Stimulated activated CD4-positive, alpha-beta T cell treated with anti-CD3 and anti-CD28 coated beads, TNF-alpha, amount 100 ng/mL, for 4 hours (primary cell): ENCODE measurements at places on chromosomes 1 and 21.

GRCh38 chr21:32367158-32367557 lies 25.7 kb downstream of the URB1 start:
- no peak for DNase-seq

GRCh38 chr1:154999571-155000410 lies 2.8 kb upstream of the ZBTB7B start:
- no peak for DNase-seq

- DNase-seq = no peak
Measured at GRCh38 chr1:117832453-117832852, 97.0 kb downstream of the GDAP2 start.

GRCh38 chr1:936348-937264 lies 12.9 kb downstream of the SAMD11 start:
- DNase-seq = no peak

- DNase-seq = no peak
Measured at GRCh38 chr1:208235356-208235981, 8.7 kb downstream of the PLXNA2 start.

GRCh38 chr21:42648606-42649005 lies 4.8 kb upstream of the PDE9A start:
- no peak for DNase-seq

DNA sequence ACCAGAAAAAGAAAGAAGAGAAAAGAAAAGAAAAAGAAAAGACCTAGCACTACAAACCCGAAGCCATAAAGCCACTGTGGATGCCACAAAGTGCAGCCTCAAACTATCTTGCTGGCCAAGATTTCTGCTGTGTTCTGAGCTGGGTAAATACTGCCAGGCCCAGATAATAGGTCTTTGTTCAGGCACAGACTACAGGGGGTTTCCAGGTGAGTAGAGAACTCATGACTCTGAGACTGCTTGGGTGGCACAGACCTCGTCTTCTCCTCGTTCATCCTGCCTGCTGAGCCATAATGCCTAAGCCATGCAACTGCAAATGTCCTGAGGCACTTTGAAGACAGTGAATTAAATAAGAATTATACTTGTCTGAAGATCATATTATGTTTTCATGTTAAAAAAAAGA lies 651.8 kb downstream of the LMO4 start:
- no peak for DNase-seq

DNA sequence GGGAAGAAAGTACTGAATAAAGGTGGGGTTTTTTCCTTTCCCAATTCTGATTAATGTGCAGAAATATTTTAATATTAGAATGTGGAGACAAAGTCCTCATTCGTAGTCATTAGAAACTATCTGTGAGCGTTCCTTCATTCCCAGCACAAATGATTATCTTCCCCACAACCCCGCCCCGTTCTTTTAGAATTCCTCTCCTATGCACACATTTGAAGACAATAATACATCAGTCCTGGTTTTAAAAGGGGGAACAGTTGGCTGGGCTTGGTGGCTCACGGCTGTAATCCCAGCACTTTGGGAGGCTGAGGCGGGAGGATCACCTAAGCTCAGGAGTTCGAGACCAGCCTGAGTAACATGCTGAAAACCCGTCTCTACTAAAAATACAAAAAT lies 876 bp downstream of the ALDH9A1 start:
- no peak for DNase-seq

DNA sequence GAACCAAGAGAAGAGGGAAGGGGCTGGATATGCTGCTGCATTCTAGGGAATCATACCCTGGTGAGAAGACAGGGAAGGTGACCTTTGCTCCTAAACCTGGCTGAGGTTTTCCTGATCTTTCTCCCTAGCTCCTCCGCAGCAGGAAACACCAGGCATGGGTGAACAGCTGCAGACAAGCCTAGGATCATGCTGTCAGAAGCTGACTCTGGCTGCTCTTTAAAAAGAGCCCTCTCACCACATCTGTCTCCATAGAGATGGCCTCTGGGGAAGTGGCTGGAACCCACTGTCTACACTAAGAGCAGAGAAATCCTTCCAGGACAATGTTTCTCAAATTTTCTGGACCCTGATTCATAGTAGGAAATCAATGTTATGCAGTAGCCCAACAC lies 57.6 kb downstream of the CD34 start:
- no peak for DNase-seq

GRCh38 chr1:226397955-226398636 lies 9.8 kb downstream of the PARP1 start:
- no peak for DNase-seq

DNA sequence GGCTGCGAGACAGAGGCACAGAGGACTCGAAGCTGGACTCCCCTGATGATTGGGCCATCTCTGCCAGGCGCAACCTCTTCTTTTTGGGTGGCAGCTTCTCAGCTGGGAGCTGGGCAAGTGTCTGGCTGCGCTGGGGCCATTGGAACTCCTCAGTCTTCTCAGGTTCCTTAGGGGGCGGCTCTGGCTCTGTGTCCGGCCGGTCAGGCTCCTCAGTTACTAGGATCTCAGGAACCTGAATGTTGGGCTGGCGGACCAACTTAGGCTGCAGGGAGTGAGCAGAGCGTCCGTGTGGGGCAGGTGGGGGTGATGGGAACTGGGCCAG lies 97.5 kb upstream of the EDN2 start:
- no peak for DNase-seq

DNA sequence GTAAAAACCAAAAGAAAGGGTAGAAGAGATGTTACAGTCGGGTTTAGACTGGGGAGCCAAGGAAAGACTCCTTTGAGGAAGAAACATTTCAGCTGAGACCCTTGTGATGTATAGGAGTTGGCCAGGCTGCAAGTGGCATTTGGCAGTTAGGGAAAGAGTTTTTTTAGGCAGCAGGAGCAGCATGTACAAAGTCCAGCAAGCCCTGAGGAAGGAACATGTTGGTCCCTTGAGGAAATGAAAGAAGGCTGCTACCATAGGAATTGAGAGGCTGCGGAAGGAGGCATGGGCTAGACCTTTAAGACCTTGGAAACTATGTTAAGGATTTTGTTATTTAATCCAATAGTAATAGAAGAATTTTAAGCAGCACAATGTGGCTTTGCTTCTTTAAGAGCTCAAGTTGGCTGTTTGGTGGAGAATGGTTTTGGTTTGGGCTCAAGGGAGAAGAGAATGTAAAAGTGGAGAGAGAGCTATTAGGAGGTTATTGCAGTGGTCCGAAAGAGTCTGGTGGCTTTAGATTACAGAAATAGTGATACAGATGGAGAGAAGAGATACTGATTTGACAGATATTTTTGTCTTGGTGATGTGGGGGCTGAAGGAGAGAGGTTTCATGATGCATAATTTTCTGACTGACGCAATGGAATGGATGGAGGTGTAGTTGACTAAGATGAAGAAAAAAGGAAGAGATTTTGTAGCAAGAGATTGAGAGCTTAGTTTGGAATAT lies 26.6 kb downstream of the SMAP2 start:
- DNase-seq = no peak

DNA sequence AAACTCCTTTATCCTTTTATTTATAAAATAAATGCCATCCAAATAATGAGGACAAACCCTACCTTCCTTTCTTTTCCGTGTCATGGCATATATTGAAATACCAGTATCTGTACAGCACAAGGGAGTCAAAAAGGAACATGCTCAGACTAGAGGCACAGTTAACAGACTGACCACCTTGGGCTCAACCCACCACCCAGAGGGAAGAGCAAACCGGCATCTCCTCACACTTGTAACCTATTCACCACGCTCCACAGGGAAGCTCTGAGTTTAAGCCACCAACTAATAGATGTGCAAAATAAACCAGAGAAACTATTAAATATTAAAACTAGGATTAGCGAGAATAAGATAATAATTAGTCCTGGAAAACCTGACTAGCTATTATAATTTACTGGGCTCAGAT lies 112.7 kb downstream of the SIPA1L2 start:
- no peak for DNase-seq

DNA sequence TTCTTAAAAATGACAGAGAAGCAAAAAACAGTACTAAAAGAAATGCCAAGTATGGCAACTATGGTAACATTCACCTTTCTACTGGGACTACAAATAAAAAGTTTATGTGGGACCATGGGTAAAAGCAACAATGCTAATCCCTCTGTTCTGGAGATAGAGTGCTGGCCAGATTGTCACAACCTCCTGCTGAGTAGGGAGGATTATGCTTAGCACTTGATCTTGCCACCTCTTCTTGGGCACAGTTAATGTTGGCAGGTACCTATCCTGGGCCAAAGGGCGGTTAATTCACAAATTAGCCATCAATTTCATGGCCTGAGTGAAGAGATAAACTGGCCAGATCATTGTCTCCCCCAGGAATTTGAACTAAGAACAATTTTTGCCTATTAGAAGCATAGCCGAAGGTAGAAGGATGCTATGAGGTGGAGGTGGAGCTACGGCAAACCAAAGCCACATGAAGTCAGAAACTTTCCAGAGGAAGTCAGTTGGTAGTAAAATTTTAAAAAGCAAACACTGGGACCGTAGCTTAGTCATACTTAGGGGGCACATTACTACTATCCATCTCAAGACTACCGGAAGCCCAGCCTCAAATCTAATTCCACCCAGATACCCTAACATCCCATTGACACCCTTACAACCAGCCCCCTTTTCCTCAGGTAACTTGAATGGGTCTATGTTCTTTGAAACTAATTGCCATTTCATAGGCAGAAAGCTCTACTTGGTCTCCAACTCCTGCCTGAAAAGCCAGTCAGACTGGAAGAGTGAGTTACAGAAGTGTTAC lies 2.7 kb downstream of the SCYL3 start:
- no peak for DNase-seq

GRCh38 chr1:62744611-62745577 lies 39.0 kb upstream of the ATG4C start:
- DNase-seq = no peak

DNA sequence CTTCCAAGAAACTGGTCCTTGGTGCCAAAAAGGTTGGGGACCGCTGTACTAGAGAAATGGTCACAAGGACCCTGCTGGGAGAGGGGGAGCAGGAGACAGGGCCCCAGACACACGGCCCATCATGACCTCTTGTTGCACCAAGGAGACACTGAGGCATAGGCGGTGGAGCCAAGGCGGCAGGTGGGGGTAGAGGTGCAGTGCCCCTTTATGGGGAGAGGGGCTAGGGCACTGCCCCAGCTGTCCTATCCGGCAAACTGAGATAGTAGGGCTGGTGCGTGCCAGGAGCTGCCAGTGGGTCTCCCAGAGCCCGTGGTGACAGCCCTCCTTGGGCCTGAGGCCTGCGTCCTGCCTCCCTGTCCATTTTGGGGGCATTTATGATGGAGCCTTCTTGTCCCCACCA lies 20.3 kb downstream of the TNNT2 start:
- DNase-seq = no peak

- DNase-seq = no peak
Measured at GRCh38 chr1:155645034-155645598, 35.1 kb downstream of the MSTO1 start.

- no peak for DNase-seq
Measured at GRCh38 chr1:1781526-1781903, 3.2 kb upstream of the NADK start.

GRCh38 chr1:186829686-186830587 lies 1.2 kb downstream of the PLA2G4A start:
- DNase-seq = no peak

DNA sequence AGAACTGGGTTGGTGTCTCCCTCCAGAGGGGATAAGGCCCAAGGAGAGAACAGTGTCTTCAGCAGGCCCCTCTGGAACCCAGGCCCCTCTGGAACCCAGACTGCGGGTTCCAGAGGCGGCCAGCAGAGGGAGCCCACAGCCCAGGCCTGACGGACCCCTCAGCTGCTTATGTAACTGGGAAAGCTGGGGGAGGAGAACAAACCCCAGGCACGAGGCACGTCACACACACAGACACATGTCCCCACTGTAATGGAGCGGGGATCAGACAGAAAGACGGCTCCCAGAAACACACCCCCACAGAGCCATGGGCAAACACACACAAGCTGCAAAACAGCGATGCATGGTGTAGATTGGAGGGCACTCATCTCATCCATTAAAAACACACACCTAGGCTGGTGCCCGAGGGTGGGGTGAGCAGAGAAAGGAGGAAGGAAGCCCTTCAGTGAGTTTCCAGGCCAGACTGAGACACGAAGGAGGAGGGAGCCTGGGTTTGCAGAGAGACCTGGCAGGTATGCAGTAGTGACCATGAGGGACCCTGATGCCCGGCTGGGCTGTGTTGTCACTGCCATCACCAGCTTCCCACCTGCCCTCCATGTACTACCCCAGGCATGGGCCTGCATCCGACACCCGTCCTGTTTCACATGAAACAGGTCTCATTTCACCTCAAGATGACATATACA lies 2.8 kb upstream of the IGSF8 start:
- peak; percentile 65 for DNase-seq

GRCh38 chr1:170657275-170657853 lies 6.6 kb upstream of the PRRX1 start:
- no peak for DNase-seq

DNA sequence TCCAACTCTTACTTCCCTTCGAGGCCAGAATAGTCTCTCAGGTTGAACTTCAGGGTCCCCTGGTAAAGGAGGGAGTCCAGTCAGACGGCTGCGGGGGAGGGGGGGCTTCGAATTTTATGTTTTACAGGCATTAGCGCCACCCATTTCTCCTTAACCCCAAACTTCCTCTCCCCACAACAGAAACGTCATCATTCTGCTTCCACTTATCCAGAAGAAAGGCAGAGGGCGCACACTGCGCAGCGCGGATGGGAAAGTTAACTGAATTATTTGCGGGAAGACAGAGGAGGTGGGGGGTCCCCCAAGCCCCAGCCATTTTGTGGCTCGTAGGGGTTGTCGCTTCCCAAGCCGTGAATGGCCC lies 529 bp upstream of the PRMT2 start:
- no peak for DNase-seq

- no peak for DNase-seq
Measured at GRCh38 chr1:3821908-3822307, 25.6 kb upstream of the LRRC47 start.

DNA sequence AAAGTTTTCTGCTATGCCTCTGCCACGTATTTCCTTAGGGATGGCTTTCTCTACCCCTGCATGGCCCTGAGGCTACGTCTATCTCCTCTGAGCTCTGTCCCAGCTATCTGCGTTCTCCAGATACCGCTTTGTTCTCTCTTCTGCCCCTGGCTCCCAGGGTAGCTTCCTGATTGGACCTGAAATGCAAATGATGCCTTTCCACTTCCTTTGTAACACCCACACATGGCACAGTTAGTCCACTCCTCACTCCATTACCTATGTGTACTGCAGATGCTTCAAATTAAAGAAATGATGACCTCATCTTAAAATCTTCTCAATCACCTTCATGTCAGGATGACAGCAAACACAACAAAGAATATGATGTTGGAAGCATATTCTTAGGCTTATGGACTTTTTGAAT lies 138.6 kb upstream of the POGK start:
- DNase-seq = no peak

DNA sequence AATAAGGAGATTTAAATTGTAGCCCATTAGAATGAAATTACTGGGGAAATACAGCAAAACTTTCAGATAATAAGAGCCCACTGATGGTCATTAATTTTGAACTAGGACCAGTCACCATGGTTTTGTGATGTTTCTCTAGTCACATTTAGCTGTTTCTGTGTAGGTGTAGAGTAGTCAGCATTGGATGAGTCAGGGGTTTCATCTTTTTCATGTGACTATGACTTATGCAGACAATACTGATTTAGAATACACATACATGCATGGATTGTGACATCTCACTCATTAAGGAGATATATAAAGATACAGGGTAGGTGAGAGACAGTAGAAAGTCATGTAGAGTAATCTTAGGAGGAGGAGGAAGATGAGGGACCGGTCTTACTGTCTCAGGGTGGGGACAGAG lies 1192.7 kb downstream of the KCNT2 start:
- DNase-seq = no peak
